Motor neuron (in vitro differentiated cells): ENCODE measurements at places on chromosomes 4 and X.

DNA sequence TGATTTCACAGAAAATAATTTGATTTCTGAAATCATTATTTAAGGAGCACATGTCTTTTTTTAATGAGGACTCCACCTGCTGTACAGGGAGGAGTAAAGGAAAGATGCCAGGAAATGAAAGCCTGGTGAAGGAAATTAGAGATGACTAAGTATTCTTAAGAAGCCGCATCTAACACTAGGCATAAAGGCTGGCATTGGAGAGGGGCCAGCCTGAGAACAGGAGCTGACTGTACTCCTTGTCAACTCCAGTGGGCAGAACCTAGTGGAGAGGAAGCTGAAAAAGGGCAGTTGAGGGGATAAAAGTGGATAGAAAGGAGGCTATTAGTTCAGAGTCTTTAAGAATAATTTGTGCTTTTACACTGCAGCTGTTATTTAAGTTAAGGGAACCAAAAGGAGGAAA lies 393.0 kb downstream of the PPP1R2C start:
- no peak for ATAC-seq

DNA sequence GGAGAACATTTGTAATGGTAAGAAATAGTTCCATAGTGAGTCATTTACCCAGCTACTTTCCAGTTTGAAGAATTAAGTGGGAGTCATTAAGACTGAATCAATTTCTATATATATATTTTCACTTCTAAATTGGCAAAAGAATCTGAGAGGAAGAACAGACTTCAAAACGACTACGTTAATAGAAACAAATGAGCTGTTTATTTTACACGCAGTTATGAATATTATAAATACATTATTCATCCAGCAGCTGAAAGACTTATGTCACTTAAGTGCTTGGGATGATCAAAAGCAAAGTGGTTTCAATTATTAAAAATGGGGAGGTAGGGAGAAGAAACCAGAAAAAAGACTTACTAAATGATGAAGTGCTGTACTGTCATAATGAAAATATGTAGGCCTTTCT lies 260.5 kb upstream of the DDX53 start:
- no peak for ATAC-seq

DNA sequence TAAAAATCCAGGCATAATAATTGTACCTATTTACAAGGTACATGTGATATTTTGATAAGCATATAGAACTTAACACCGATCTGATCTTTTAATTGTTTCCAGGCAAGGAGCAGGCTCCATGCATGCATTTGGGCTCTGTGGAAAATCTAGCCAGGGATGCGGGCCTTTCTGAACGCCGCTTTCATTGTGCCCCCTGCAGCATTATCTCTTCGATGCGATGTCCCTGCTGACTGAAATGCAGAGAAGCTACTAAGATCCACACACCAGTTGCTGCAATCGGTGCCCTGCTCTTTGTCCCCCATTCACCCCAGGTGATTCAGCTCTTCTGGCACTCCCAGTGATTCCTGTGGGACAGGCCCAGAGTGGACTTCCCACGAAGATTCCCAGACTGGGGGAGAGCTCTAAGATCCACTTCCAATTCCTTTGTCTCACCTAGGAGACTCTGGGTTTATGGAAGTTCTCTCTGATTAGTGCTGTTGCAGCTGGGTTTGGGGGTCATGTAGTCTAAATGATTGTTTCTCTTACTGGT lies 254.3 kb upstream of the AGA start:
- no peak for ATAC-seq

DNA sequence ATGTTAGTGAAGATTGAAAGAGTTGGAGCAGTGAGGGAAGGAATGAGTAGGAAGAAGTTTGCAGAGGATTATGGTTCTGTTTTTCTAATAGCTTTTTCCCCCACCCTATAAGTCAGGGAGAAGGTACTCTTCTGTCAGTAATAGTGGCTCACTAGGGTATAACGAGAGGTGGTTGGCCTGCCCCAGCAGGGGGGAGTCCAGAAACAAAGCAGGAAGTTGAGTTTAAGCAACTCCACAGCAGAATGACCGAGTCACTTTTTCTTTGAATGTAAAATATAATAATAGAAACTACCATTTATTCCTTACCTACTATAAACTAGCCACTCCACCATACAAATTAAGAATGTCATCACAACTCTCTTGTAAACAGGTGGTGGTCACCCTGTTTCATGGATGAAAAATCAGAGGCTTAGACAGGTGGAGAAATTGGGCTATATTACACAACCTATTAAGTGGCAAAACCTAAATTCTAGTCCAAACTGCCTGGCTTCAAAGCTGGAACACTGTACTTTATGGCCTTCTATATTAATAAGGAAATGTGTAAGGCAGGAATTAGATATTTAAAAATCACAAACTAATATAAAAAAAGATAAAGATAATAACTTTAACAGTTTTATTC lies 21.9 kb downstream of the AP1AR start:
- no peak for ATAC-seq

- no peak for ATAC-seq
These were observed 80.4 kb downstream of the CT47B1 start for GRCh38 chrX:120795301-120795700.

DNA sequence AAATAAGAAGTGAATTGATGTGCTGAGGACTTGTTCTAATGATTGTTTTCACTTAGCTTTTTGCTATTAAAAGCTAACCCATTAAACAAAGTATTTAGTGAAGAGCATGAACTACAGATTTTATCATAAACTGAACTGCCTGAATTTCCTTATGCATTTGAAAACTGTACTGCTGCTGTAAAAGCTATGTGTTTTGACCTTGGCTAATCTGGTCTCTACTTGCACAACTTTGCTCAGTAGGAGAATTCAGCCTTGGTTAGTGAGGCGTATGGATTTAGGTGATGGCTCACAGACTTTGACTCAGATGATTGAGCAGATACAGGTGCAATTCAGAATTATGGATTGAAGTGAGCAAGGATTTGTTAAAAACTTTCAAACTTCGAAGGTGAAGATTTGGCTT lies 38.7 kb upstream of the FAT1 start:
- no peak for ATAC-seq

DNA sequence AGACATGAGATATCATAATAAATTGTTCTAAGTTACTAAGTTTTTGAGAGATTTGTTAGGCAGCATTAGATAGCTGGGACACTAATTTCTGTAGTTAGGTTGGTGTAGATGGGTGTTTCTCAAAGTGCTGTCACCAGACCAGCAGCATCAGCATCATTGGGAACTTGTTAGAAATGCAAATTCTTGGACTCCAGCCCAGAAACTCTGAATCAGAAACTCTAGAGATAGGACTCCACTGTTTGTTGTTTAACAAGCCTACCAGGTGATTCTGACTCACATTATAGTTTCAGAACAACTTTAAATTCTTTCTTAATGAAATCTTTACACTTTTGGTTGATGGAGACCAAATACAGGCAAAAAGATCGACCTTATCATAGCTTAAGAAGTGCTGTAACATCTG lies 173.7 kb downstream of the PABPC4L start:
- no peak for ATAC-seq

- ATAC-seq = peak; percentile 71
These were observed at the start of gene DCTD for GRCh38 chr4:182917182-182918043. Gene DCTD (minus strand): TSS chr4:182917386. CDS start chr4:182915568, 1,818 bp downstream.

DNA sequence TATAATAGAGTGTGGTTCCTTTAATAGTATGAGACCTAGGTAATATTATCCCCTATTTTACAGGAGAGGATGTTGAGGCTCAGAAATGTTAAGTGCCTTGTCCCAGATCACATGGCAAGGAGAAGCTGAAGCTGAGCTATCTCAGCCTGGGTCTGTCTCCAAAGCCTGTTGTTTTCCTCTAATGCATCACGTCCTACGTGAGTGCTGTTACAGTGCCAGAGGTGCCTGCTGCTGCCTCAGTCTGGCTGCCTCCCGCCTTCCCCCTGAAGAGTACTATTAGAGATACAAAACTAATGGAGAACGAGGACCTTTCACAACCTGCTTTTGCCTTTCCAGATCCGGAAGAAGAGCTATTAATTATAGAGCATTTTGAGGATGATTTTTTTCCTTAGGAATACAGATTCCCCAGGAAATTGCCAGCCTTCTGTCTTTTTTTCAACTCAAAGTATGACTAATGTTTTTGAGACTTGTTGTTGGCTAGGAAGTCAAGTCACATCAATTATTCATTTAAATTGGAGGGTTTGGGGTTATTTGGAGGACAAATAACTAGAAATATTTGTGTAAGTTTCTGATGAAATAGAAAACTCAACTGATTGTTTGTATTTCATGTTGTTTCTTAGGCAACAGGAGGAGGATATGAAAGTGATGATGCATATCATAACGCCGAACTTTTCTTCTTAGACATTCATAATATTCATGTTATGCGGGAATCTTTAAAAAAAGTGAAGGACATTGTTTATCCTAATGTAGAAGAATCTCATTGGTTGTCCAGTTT lies 43.9 kb upstream of the MTMR1 start:
- peak; percentile 66 for ATAC-seq

GRCh38 chr4:48681856-48682255 lies 98.2 kb downstream of the FRYL start:
- ATAC-seq = peak; percentile 43

GRCh38 chr4:80235451-80235850 lies 31.0 kb upstream of the FGF5 start:
- no peak for ATAC-seq

DNA sequence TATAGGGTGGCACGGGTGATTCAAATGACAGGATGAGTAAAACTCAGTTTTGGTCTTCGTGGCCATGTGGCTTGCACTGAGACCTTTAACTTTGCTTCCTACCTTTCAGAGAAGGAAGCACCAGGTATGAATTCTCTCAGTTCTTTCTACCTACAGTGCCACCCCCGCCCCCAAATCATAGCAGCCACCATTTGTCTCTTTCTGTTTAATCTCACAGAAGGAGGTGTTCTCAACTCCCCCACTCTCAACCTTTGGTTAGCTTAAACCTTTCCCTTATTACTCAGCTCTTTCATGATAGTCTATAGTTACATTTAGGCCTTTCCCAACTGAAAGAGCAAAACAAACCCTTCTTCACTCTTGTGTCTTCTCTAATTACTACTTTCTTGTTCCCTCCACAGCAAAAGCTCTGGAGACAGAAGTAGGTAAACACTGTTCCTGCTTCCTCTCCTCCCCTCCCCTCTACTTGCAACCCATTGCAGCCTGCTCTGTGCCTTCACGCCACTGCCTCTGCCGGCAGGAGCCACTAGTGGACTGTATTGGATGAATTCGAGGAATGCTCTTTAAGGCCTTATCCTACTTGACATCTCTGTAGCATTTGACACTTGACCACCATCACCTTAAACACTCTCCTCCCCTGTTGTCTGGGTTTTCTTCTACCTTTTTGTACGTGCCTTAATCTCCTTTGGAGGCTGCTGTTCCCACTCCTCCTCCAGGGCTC lies 123.7 kb downstream of the AFF1 start:
- peak; percentile 89 for ATAC-seq

- ATAC-seq = no peak
These were observed 1.5 kb downstream of the ZNF182 start for GRCh38 chrX:48002319-48002718.

GRCh38 chr4:115356176-115356575 lies 242.8 kb upstream of the NDST4 start:
- no peak for ATAC-seq

DNA sequence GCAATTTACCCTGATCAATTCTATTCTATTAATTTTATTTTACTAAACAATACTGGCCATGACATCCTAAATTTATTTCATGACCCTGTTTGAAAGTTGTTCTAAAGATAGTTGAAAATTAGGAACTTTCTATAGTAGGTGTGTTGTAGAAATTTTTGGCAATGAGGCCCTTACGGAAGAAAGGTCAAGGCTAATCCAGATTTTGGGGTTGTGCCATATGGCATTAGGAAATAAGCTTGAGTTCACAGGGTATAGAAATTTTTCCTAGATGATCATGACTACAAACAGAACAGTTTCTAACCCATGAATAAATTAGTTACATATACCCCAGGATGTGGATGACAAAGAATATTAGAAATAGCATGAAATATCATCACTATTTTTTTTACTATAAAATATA lies 7.8 kb upstream of the ALB start:
- no peak for ATAC-seq

GRCh38 chr4:126776361-126776760 lies 856.4 kb upstream of the INTU start:
- no peak for ATAC-seq

DNA sequence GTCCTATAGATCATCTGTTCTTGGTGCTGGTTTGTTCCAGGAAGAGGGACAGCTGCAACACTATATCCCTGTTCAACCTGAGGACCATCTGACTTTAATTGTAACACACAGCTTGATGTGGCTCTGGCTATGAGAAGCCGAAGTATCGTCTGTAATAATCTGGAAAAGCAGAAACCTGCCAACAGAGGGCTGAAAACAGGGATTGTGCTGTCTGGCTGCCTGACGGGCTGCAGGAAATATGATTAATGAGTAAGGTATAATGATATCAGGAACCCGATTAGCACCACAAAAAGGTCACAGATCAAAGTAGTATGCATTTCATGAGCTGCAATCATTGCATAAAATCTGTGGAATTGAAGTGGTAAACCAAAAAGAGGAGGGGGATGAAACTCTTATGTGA lies 170.4 kb upstream of the MAB21L2 start:
- no peak for ATAC-seq

DNA sequence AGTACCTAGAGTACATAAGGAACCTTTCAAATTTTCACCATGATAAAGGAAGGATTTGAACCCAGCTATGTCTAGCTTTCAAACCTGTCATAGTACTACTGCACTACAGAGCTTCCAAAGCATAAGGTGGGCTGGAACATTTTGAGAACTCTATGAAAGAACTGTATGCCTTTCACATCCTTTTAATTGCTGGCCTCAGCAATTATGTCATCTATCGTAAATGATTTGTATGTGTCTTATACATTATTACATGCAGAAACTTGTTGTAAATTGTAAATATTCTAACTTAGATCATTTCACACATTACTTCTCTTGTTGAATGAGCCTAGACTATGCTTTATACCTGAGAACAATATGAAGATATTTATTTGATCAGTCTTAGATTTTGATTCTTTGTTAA lies 220.7 kb downstream of the HEPH start:
- no peak for ATAC-seq

DNA sequence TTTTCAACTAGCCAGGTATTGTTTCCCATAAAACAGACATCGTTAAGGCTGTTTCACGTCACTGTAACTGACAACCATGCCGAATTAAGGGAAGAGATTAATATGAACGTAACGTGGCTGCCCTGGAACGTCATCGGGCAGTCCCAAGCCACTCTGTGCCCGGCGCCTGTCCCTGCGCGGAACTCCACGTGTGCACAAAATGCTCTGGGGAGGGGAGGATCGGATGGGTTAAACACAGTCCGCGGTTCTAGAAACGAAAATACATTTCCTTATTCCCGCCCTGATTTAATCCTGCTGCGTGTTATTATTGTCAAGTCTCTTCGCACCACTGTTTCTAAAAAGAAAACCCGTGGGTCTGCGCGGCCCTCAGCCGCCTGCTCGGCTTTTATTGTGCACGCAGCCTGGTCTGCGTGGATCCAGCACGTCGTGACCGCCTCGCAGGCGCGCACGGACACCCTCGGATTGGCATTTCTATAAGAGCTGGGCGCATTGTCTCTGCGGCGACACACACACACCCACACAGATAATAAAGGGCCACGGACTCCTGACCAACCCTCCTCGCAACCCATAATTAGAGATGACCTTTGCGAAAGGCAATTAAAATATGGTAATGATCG lies 69.6 kb upstream of the BCOR start:
- ATAC-seq = no peak
